ENCODE measurements at places on chromosomes 1 and 21.

DNA sequence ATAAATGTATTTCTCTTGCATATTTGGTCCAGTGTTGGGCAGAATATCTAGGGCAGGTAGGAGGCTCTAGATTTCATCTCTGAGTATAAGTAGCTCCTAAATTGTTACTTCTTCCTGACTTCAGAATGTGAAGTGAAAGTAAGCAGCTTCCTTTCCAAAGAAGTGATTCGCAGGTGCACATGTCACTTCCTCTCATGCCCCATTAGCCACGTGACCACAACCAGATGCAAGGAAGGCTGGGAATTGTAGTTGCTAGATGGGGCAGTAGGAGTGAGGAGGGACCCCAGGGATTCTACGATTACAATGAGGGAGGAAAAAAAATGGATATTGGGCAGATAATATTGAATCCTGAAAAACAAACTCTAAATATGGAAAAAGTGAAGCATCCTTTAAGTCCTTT, 113.2 kb upstream of the CYYR1 start:
- DNase-seq = no peak

- no peak for DNase-seq
These were observed 152.9 kb downstream of the NPHP4 start for GRCh38 chr1:5839161-5839880.

DNA sequence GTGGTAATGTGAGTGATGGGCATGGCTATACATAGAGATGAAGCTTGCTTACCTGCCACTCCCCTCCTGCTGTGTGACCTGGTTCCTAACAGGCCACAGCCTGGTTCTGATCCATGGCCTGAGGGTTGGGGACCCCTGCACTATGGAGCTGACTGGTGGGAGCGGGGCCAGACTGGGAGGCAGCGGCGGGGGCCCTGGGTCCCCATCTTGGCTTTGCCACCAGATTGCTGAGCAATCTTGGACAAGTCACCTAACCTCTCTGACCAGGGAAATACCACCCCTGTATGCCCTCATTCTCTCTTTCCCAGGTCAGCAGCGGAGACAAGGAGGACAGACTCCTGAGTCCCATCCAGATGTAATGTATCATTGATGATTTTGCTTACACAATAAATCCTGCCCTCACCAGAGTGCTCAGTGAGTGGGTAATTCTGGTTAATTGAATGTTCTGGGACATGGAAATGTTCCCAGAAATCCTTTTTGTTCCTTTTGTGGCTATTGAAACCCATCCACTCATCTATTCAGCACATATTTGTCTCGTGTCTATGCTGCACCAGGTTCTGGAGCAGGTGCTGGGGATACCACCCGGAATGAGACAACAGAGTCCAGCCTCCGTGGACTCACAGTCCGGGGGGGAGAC, 4.1 kb upstream of the ARHGEF10L start:
- DNase-seq = no peak

- DNase-seq = no peak
These were observed 15.0 kb downstream of the IFNAR2 start for GRCh38 chr21:33244779-33245105.

GRCh38 chr1:175520186-175520585, 223.2 kb downstream of the TNR start:
- DNase-seq = no peak

DNA sequence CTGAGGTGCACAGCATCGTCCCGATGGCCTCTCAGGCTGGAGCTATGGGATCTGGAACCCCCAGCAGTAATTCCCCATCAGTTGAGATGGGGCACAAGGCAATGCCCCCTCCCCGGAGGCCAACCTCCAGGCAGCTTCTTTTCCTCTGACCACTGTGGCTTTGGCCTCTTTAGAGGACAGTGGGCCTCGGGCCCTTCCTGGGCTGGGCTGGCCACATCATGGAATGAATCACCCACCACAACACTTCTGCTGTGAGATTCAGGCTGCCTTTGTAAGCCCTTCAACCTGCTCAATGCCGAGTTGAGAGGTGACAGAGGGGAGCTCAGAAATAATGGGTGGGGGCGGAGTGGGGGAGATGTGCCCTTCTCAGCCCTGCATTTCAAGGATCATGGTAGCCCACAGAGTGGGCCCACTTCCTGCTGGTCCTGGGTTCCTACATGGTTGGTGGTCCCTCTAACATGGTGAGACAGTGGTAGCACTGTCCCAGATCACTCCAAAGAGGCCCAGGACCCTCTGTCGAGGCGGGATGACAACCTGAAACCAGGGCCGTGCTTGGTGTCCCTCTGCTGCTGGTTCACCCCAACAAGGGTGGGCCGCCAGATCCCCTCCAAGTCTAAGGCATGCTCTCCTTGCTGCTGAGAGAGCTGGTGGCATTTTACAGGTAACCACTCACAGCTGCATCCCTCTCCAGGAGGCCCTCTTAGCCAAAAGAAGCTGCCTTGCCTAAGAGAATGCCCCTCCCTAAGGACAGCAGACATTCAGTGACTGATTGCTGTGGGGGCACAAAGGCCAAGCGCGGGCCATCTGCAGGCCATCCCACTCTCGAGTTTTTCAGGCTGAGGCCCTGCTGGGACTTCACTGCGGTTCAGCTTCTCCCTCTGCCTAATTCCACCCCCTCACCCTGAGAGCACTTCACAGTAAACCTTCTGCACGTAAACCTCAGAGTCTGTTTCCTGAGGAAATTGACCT, 29.7 kb upstream of the EVA1B start:
- DNase-seq = peak; percentile 27

DNA sequence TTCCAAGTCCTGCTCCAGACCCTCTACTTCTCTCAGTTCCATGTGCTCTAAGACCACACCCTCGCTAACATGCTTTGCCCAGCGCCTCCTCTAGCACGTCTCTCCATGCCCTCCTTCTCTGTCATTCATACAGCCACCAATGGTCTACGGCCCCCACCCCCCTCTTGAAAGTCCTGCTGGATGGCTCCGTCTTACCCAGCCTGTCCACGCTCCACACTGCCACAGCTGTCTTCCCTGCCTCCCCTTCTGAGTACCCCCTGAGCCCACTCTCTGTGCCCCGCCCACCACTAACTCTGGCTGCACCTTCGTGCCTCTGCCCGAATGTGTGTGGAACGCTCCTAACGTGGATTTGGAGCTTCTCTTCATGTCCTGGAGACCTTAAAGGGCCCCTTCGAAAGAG, 244.6 kb downstream of the TRABD2B start:
- DNase-seq = no peak

DNA sequence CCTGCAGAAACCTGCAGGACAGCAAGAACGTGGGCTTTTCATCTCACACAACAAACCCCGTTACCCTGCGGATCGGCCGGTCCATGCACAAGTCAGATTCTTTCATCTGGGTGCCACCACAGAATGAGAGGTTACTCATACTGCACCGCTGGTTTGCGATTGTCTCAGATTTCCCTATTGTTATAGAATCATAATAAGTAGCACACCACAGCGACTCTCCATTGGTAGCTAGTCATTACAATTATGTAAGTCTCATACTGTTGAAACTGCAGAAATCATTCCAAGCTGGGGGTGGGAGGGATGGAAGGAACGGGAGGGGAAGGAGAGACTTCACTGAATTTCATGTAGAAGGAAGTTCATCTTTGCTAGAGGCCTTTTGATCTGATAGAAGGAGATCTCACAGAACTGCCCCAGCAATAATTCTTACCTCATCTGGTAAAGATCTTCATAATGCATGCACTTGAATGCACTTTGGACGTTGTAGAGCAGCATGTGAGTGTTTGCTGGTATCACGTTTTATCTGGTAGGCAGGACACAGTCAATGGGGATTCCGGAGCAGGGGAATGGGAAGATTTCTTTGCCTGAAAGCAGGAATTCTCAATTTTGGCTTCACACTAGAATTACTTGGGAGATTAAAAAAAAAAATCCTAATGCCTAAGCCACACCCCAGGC, 221.1 kb downstream of the KIF26B start:
- no peak for DNase-seq

DNA sequence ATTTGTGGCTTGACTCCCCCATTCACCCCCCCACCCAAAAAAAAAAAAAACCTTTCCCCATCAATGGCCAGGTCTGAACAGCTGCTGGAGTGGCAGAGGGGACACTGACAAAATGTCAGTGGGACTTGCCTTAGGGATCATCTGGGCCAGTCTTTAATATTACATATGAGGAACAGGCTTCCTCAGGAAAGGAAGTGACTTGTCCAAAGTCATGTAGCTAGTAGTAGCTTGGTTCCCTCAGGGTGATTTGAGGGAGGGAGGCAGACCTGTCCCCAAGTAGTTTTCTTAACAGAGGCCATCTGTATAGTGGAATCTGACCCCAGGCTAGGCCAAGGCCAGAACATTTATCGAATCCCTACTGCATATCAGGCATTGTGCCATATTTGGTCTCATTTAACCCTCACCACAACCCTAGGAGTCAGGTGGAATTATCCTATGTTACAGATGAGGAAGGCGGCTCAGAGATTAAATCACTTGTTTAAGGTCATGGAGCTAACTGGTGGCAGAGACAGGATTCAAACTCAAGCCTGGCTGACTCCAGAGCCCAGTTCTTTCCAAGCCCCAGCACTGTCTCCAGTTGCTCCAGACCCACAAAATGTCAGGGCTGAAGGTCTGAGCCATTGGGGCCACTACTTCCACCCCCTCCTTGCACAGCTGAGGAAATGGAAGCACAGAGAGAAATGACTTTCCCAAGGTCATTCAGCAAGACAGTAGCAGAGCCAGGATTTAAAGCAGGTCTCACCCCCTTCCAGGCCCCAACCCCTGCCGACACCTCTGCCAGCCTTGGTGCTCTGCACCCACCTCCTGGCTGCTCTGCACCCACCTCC, 10.4 kb downstream of the ZBTB7B start:
- no peak for DNase-seq

GRCh38 chr1:46547481-46548383, 3.7 kb downstream of the KNCN start:
- no peak for DNase-seq

- no peak for DNase-seq
These were observed 87.5 kb upstream of the RUNX3 start for GRCh38 chr1:25017436-25018109.

GRCh38 chr1:42917241-42917495, 41.5 kb downstream of the SLC2A1 start:
- no peak for DNase-seq

DNA sequence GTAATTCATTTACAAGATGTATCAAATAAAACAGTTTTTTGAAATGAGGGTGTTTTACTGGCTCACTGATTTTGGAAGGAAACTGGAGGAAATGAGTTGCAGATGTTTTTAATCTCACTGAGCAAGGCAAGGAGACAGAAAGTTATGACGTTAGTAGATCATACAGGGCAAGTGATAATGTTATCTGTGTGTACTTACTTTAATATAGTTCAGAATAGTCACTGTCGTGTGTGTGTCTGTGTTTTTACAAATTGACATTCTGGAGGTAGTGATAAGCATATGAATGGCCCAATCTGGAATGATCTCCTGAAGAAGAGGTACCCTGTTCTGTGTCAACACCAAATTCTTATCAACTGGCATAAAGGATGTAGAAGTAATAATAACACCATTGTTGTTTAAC, 1.9 kb upstream of the GBP4 start:
- no peak for DNase-seq

GRCh38 chr1:202945483-202945882, 12.6 kb downstream of the ADIPOR1 start:
- DNase-seq = no peak

- no peak for DNase-seq
These were observed 4.3 kb upstream of the CBR1 start for GRCh38 chr21:36065497-36066036.

GRCh38 chr1:214224611-214225354, 56.2 kb upstream of the SMYD2 start:
- no peak for DNase-seq

GRCh38 chr1:95409276-95409675, 175.3 kb downstream of the RWDD3 start:
- DNase-seq = no peak

DNA sequence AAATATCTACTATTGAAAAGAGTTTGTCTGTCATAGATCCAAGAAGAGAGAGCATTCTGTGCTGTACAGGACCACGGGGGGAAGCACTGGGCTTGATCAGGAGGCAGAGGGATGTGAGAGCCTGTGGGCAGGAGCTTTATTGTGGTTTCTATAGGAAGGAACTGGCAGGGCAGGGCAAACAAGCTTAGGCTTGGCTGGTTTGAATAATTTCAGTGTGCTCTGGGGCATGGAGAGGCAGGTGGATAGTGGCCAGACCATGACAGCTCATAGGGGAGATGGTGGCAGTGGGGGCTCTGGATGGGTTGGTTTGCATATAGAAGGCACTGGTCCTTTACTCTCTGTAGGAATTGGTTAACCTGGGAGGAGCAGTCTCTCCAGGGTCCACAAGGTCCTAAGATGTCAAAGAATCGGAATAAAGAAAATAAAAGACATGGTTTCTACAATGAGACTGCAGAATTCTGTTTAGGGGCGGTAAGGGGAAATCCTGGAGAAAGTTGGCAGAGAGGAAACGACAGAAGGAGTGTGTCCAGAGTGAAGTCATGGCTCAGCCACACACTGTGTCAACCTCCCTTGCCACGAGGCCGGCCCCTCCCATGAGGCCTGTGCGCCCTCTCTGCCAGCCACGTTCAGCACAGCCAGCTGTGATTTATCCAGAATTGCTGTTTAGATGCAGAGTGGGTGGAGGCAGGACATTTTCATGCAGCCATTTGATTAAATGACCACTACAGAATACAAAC, 81.7 kb upstream of the PGBD5 start:
- no peak for DNase-seq

- peak; percentile 23 for DNase-seq
These were observed 124.3 kb upstream of the ESRRG start for GRCh38 chr1:216847397-216848036.

GRCh38 chr1:152185544-152186391, 26.7 kb upstream of the RPTN start:
- no peak for DNase-seq

- DNase-seq = no peak
These were observed 186.1 kb downstream of the NTNG1 start for GRCh38 chr1:107326824-107327445.

- DNase-seq = no peak
These were observed 20.9 kb upstream of the RGS13 start for GRCh38 chr1:192615055-192615454.

DNA sequence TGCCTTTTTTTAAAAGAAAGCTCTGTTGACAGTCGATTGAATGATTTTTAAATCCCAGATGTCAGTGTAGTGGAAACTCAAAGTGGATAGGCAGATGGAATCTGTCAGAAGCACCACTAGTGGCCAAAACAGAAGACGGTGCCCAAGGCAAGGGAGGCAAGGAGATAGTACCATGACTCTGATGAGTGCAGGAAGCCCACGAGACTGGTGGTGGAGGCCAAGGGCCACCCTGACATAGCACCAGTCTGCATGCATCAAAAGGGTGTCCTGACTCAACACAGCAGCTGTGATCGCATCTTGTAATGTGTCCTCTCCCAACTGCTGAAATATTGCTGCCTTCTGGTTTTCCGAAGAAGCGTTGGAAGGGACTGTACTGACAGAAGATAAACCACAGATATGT, 124.1 kb upstream of the PAPPA2 start:
- no peak for DNase-seq

DNA sequence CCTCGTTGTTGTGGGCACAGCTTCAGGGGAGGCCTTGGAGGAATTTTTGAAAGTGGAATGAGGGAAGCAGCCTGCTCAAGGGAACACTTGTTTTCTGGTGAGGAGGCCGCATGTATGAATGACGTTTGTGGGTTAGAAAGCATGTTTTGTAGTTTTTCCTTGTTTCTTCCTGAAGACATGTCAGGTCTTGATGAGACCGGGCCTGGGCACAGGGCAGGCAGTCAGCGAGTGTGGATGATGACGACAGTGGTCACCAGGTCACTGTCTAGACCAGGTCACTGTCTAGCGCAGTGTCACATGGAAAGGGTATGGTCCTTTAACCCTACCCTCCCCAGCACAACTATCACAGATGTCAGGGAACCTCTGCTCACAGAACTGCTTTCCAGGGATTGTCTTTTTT, 7.3 kb downstream of the PSEN2 start:
- no peak for DNase-seq

GRCh38 chr21:41687633-41688032, 79.2 kb downstream of the RIPK4 start:
- DNase-seq = no peak
